ENCODE measurements at places on chromosomes 2 and 18. TPM values are rescaled to one million over a fixed set of nuclear protein-coding genes. Genes with fewer than 3 reads are reported as not detected.

Gene ZNF513
- total RNA-seq: 4.8 TPM

Gene FRZB
- 0.79 TPM for total RNA-seq

Gene TUBB8B
- not detected for total RNA-seq

Gene GALNT14
- total RNA-seq: not detected

Gene TMEM87B
- total RNA-seq: 32.3 TPM

Gene PAIP2B
- 1.8 TPM for total RNA-seq

Gene ARHGAP28
- total RNA-seq: 1.5 TPM

Gene LYPD6
- 7.5 TPM for total RNA-seq

Gene ATP9B
- 19.8 TPM for total RNA-seq

Gene CRYGD
- not detected for total RNA-seq

Gene SNED1
- 17.9 TPM for total RNA-seq

Gene LRATD1
- 9.4 TPM for total RNA-seq

Gene PCARE
- total RNA-seq: not detected

Gene ING5
- total RNA-seq: 26.4 TPM

Gene SCLY
- total RNA-seq: 12.1 TPM

Gene MC2R
- total RNA-seq: not detected

Gene TRIM43
- not detected for total RNA-seq

Gene SPP2
- not detected for total RNA-seq

Gene CDH19
- not detected for total RNA-seq

Gene MC4R
- not detected for total RNA-seq

Gene SLC40A1
- 283 TPM for total RNA-seq

Gene GAREM2
- total RNA-seq: 0.44 TPM

Gene CDKL4
- 0.79 TPM for total RNA-seq

Gene PXDN
- total RNA-seq: 179 TPM

Gene RSAD2
- 0.20 TPM for total RNA-seq

Gene BOK
- 113 TPM for total RNA-seq

Gene LTBP1
- 21.6 TPM for total RNA-seq

Gene CRYGC
- not detected for total RNA-seq

Gene GALNT13
- 0.22 TPM for total RNA-seq

Gene CDH2
- total RNA-seq: 2.2 TPM

Gene GALM
- 4.1 TPM for total RNA-seq

Gene CCDC178
- not detected for total RNA-seq

Gene ASB3
- total RNA-seq: 16.6 TPM

Gene TMEM37
- 0.20 TPM for total RNA-seq

Gene PLEKHM3
- total RNA-seq: 7.0 TPM

Gene TCF23
- total RNA-seq: not detected

Gene ASXL3
- 0.22 TPM for total RNA-seq
